ENCODE measurements at places on chromosomes 2 and 18.
A peak's percentile ranks its signal among the peaks of the same experiment; 100 is the strongest.

DNA sequence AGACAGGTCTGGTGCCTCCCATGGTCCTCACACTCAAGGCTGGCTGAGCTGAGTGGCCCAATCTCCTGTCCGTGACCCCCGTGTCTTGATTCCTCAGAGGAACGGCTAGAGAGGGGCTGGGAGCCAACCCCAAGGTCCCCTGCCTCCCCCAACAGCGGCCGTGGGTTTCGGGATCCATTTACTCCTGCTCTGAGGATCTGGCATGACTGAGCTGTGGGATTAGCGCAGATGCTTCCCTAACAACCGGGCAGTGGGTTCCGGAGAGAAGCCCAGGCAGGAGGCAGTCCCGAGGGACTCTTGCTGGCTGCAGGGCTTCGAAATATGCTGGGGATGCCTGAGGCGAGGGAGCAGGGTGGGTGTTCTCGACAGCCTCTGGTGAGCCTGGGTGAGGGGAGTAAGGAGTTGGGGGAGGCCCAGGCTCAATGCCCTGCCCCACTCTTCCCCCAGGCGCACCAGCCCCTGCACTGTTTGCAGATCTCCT is 18.9 kb downstream of the GPR35 start:
- DNase-seq, result no peak

DNA sequence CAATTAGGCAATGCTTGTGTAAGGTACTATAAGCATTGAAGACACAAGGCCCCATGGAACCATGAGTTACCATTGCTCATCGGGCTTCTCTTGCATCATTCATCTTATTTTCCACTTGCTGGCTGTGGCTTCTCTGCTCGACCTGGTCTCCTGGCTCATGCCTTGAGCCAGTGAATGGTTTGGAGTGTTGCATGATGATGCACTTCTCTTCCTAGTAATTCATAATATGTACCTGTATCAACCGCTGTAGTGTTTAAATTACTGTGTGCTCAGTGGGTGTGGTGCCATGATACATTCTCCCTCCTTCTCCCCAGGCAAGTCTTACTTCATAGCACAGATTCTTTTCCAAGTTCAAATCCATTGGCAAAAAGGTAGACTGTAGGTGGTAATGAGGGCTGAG is 66.8 kb downstream of the ABCA12 start:
- DNase-seq, result no peak

GRCh38 chr18:50806208-50806616 is 13.6 kb downstream of the MRO start:
- DNase-seq, result no peak

DNA sequence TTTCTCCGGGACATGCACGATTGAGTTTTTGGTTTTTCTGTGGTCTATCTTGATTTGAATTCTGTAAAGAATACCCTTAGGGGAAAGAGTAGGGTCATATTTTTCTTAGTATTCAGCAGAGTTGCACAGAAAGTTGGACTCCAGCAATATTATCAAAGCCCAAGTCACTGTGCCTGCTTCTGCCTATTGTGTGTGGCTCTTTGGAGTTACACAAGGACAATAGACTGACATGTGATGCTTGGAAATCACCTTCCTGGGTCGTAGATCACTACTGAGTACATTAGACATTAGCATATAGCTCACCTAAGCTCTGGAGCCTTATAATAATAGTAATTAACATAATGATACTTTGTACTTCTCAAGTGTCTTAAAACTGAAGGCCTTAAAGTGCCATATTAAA is 238.8 kb upstream of the FOSL2 start:
- no peak for DNase-seq

DNA sequence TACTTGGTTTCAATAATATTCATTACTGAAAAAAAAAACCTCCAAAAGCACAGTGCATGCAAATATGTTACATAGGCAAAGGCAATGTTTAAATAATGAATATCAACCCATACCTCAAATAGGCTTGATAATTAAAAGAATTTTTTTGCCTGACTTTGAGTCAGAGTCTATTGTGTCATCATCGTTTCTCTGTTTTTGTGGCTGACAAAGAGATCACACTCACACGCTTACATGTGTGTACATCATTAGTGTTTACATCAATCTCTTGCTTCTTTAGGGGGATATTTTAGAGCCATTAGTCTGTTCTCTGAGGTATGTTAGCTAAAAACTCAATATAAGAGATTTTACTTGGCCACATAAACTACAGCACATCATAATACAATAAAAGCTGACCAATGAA is 150.3 kb upstream of the MMADHC start:
- DNase-seq, result no peak

- DNase-seq, result no peak
Measured at GRCh38 chr2:67726416-67726815, 329.3 kb downstream of the ETAA1 start.

GRCh38 chr2:144554492-144555210 is 34.7 kb upstream of the ZEB2 start:
- DNase-seq, result no peak

DNA sequence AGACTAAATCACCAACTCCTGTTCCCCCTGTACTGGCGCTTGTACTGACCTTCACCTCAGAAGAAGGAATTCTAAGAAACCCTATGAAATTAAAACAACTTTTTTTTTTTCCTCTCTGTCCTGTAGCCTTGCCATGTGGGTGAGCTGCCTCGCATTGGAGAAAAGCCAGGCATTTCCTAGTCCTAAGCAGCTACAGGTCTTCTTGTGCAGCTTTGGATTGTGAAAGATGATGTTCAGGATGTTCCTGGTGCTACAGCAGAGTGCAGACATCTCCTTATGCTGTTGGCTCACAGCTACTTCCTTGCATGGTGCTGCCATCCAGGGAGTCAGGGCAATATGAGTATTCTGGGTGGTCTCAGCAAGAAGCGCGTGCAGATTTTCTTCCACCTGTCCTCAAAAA is 11.9 kb downstream of the PIK3C3 start:
- DNase-seq, result no peak

DNA sequence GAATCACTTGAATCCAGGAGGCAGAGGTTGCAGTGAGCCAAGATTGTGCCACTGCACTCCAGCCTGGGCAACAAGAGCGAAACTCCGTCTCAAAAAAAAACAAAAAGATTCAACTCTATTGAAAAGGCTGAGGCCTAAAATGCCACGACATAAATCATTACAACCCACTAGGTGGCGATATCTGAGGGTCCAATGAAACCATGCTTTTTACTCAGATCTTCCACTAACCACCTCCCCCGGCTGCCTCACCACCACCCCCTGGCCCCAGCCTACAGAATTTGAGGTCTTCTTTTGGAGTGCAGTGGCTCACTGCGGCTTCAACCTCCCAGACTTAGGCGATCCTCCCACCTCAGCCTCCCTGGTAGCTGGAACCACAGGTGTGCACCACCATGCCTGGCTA is 57.5 kb downstream of the AP1S3 start:
- peak; percentile 48 for DNase-seq

- no peak for DNase-seq
Measured at GRCh38 chr18:45745817-45746461, 22.0 kb downstream of the SLC14A1 start.

GRCh38 chr18:48026216-48026615 is 95.8 kb upstream of the SMAD2 start:
- DNase-seq, result no peak

GRCh38 chr18:39211461-39211860 is 1645.9 kb upstream of the CELF4 start:
- DNase-seq, result no peak

DNA sequence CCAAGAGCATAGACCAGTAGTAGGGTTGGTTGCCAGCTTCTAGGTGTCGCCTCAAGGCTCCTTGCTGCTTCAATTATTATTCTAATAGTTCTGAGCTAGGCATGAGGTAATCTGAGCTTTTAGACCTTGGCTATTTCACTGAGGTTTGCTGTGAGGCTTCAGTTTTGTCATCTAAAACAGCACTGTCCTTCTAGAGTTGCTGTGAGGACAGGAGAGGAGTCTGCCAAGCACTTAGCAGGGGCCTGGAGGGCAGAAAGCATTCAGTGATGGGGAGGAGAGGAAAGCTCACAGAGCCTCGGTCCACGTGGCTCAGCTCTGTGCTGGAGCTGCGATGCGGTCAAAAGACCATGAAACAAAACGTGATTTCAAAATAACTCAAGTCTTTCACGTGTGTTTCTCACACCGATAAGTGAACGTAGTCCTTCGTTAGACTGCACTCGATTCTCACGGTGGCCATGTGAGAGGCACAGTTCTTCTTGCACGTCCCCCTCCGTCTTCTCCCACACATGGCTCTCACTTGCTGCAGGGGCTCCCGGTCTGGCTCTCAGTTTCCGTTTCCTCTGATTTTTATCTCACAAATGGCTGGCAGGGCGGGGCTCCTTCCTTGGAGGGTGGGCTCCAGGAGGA is 113.7 kb downstream of the B3GNT2 start:
- no peak for DNase-seq

DNA sequence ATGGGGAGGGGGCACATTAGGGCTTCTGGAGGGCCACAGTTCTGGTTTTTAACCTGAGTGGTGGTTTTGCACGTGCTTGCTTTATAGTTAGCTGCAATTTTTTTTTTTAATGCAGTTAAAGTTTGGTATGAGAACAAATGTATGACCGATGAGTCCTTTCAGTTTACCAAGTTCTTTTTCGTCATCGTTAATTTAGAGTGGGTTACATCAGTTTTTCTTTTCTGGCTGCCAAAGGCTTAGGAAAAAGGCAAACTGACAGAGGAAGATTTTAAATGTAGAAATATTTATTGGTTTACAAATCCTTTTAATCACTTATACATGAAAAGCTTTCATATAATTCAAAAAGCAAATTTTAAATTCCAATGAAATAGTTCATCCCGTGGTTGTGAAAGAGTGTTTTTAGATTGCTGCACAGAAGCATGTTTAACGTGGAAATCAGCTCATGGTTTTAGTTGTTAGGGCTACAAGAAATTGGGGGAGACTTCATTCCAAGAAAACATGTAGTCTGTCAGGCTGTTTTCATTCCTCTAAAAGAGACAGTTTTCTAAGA is 82.9 kb downstream of the MSH2 start:
- DNase-seq, result no peak

DNA sequence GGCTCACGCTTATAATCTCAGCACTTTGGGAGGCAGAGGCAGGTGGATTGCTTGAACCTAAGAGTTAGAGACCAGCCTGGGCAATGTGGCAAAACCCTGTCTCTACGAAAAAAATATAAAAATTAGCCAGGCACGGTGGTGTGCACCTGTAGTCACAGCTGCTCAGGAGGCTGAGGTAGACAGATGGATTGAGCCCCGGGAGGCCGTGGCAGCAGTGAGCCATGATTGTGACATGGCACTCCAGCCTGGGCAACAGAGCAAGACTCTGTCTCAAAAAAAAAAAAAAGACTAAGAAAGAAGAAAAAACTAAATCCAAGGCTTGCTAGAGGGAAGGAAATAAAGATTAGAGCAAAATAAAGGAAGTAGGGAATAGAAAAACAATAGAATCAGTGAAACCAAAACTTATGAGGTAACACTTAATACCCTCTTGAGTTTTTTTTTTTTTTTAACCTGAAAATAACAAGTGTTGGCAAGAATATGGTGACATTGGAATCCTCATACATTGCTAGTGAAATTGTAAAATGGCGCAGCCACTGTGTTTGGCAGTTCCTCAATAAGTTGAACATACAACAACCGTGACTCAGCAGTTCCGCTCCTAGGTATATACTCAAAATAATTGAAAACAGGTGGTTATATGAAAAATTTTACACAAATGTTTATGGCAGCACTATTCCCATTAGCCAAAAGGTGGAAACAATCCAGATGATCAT is 85.2 kb downstream of the EML4 start:
- DNase-seq, result no peak

GRCh38 chr2:133991606-133992168 is 262.2 kb upstream of the MGAT5 start:
- no peak for DNase-seq

DNA sequence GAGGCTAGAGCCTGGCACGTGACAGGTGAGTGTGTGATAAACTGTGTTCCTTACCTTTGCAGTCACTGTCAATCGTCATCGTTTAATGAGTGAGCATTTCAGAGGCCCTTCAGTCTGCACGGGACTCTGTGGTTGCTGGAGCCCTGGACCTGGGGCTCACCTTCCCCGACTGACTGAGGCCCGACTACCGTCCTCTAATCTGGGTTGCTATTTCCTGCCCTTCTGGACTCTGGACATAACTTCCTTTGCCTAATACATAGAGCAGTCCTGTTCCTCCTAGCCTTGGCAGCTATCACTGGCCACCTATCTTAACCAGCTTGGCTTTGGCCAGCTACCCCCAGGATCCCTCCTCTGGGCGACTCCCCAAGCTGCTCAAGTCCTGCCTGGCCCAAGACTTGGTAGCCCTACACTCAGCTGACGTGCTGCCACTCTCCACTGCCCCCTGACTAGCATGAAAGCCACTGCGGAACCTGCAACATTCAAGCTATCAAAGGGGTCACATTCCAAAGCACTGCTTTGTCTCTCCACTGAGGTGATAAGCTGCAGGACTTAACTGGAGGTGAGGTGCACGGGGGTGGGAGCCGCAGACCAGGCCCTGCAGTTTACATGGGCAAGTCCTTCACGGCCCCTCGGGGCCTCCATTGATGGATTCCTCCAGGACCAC is 11.1 kb upstream of the RAB17 start:
- no peak for DNase-seq

- DNase-seq, result no peak
Measured at GRCh38 chr2:64186699-64187605, 42.7 kb upstream of the PELI1 start.

GRCh38 chr2:219282375-219282774 is 3.2 kb downstream of the DNAJB2 start:
- DNase-seq, result no peak

DNA sequence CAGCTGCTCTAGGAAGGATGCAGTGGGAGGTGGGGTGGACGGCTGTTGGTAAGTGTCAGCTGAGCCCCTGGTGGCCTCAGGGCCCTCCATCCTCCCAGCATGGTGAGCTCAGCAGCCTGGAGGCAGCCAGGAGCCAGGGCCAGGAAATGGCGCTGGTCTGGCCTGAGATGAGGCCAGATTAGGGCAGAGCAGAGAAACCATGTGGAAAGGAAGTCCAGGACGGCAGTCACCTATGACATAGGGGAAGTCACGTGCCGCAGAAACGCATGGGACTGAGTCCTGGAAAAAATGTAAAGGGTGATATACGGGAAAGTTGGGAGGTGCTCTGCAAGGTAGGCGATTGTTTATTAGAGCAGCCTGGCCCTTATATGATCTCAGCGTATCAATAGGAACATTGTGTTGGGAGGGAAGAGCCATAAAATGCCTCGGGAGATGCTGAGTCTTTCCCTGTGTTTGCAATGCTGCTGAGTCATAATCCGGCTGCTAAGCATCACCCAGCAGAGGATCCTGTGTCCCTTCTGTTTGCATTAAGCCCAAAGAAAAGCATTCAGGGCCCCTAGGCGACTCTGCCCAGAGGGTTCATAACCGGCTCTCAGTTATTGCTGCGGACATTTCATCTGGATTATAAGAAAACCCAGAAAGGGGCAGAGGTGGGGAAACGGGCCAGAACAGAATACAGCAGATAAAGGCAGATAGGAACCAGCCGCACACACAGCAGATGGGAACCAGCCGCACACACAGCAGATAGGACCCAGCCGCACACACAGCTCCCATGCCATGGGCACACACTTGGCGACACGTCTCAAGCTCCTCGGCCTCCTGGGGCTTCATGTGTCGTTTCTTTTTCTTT is 30.3 kb upstream of the B3GNT7 start:
- DNase-seq, result no peak

GRCh38 chr18:5285326-5285725 is 10.2 kb downstream of the ZBTB14 start:
- DNase-seq, result no peak

GRCh38 chr2:208046686-208047085 is 21.4 kb upstream of the PLEKHM3 start:
- DNase-seq, result no peak

Data from GM18507 (cell line).